ENCODE measurements at places on chromosomes 13 and 19.

GRCh38 chr13:27830010-27830409 is 37.7 kb downstream of the GSX1 start:
- DNase-seq: no peak

GRCh38 chr19:4358709-4359626 is 15.6 kb downstream of the MPND start:
- DNase-seq: no peak

GRCh38 chr19:6955082-6955481 is 66.1 kb downstream of the MBD3L2B start:
- no peak for DNase-seq

- DNase-seq: no peak
Observed at GRCh38 chr19:6412447-6413091, 12.0 kb downstream of the KHSRP start.

GRCh38 chr19:1259876-1260748 is 9.0 kb upstream of the CIRBP start:
- DNase-seq: no peak

GRCh38 chr13:50677258-50677657 is 166.2 kb downstream of the DLEU7 start:
- no peak for DNase-seq

DNA sequence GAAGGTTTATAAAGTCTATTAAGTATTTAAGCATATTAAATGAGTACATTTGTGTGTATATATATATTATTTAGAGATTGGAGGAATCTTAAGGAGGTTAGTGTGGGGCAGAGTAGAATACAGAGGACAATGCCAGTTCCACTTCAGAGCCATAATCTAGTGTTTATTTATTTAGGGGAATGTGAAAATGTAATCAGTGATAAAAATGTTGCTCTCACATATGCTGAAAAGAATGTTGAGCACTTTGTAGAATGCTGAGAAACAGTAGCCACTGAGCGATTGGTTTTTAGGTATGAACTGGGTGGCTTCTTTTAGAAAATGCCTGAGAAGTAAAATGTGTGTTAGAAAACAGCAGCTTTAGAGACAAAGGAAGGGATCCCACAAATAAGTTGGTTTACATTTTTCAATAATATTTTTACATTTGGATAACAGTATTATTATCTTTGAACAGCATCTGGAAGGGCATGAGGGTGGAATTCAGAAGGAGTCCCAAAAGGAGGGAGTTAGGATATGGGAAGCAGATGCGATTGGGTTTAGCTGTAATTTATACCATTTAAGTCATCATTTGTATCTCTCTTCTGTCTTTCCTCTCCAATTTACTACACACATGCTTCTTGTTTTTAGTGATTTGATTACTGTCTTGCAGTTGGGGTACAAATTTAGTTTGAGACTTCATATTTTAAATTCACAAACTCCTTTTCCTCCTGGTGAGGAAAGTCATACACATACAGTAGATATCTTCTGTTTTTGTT is 68.6 kb downstream of the NDFIP2 start:
- no peak for DNase-seq

Data from NCI-H2107 (cell line).